MV-4-11 (cell line): ENCODE measurements at places on chromosomes 1 and 21.

DNA sequence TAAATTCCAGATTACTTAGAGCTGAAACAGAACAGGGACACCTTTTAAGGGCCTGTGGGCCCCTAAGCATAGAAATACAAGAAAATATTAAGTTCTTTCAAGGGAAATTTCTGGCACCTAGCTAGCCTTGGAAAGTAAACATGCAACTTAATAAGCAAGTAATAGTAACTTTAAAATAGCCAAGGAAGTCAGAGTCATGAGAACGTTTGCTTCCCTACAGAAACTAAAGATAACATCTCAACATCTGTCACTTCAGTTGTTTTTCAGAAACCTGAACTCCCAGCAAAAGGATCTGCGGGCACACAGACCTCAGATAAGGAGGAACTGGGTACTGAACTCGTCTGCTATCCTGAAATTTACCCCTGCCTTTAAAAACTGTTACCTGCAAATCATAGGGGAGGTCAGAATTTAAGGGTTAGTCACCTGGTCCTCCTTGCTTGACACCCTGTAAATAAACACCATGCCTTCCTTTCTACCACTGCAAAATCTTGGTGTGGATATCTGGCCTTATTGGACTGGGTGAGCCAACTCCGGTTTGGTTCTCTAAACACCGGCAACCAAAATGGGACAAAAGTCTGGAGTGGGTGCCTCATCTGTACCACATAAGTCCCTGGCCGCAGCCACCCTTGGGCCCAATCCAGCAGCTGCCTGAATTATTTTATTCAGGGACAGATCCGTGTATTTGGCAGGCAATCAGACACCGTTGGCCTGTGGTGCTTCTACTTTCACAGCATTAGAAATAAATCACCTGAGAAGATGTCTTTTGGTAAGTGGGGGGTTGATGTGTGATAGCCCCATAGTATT is 27.9 kb downstream of the NRDC start:
- peak; percentile 85 for DNase-seq

DNA sequence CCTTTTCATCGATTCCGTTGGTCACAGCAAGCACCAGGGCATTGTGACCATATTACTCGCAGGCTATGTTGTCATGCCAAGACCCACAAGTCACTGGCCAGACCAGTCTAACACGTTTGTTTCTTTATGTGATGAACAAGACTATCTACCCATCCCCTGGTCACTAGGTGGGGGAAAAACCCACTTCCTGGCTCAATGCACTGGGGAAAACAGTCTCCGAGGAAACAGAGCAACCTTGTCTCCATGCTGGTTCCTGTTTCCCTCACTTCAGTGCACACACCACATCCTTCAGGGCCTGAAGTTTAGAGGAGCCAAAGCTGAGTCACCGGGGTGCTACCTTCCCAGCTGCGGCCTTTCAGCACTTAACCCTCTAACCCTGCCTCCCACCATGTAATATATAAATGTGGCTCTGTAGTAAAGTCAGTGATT is 20.9 kb downstream of the ERICH3 start:
- no peak for DNase-seq

- DNase-seq = no peak
Measured at GRCh38 chr1:24289937-24290595, 29.1 kb upstream of the GRHL3 start.

GRCh38 chr1:163071405-163072255 is 2.5 kb downstream of the RGS4 start:
- no peak for DNase-seq

GRCh38 chr1:218518216-218518740 is 173.1 kb downstream of the TGFB2 start:
- no peak for DNase-seq

GRCh38 chr1:30816211-30817076 is 58.9 kb upstream of the LAPTM5 start:
- DNase-seq = peak; percentile 88

GRCh38 chr21:25903607-25904006 is 168.8 kb downstream of the GABPA start:
- peak; percentile 98 for DNase-seq

DNA sequence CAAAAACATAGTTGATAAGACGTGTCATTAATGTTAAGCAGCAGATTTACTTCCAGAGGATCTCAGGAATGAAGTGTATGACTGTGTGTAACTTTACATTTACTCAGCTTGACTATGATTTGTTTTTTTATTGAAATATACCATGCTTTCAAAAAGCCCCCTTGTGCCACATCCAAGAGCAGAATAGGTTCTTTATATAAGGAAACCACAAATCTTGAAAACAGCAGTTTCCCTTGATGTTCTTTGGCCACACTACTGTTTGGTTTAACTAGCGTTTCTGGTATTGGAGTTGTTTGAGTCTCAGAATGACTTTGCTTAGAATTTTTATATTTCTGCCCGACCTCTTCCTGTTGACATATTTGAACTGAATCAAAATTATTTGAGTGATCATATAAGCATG is 25.0 kb downstream of the LRRC8C start:
- DNase-seq = no peak

- no peak for DNase-seq
Measured at GRCh38 chr1:46041551-46041950, 90.9 kb downstream of the PIK3R3 start.

- no peak for DNase-seq
Measured at GRCh38 chr1:148372731-148373130, 110.4 kb downstream of the PPIAL4G start.

DNA sequence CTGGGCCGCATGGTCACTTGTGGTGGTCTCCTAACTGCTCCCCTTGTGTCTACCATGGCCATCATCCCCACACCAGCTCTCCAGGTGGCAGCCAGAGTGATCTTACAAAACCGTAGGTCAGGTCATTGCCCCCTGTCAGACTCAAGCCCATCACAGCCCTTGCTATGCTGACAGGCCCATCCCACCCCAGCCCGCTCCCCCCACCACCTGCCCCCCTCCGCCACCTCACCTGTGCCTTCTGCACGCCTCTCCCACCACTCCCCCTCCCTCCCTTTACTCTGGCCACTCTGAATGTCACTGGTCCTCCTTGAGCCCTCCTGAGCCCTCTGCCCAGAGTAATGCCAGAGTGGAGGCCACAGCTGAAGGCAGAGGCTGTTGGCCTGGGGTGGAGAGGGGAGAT is 28.5 kb downstream of the TEX35 start:
- DNase-seq = no peak

DNA sequence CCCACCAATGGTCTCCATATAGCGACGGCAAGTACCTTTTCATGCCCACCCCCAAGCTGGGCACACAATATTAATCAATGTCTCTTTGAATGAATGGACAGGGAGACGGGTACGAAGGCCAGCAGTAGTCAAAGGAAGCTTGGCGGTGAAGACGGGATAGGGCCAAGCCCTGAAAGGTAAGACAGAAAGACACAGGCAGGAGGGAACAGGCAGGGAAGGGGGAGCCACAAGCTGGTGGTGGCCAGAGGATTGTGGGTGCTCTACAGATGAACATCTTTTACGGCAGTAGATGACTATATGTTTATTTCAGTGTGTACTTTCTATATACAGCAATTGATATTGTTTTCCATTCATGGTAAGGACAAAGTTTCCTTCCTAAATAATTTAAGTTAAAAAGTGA is 16.3 kb downstream of the CAPZB start:
- no peak for DNase-seq

GRCh38 chr1:22484706-22485345 is 33.2 kb downstream of the ZBTB40 start:
- DNase-seq = peak; percentile 64

DNA sequence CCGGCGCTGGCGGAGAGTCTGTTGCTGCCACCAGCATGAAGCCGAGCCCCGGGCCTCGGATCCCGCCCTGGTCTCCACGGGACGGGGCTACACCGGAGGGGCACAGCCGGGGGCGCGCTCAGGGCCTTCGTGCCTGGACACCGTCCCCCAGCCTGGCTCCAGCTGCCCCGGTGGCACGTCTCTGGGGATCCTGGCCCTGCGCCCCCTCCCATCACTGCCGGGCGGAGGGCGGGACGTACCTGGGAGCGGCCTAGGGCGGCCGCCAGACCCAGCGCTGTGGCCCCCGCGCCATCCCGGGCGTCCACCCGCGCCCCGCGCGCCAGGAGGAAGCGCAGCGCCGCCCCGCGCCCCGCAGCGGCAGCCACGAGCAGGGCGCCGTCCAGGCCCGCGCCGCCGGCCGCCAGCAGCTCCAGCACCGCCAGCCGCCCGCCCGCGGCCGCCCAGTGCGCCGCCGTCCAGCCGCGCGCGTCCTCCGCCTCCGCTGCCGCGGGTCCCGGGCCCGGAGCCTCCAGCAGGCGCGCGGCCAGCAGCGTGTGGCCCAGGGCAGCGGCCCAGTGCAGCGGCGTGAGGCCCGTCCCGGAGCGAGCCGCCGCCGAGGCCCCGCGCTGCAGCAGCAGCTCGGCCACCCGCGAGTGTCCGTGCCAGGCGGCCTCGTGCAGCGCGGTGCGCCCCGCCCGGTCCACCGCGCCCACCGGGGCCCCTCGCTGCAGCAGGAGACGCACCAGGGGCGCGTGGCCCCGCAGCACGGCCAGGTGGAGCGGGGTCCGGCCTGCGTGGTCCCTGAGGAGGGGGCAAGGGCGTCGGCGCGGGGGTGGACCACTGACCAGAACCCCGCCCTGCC is 1.0 kb downstream of the ANKRD65 start:
- no peak for DNase-seq

- DNase-seq = no peak
Measured at GRCh38 chr21:31873275-31873695, 465 bp downstream of the HUNK start.

DNA sequence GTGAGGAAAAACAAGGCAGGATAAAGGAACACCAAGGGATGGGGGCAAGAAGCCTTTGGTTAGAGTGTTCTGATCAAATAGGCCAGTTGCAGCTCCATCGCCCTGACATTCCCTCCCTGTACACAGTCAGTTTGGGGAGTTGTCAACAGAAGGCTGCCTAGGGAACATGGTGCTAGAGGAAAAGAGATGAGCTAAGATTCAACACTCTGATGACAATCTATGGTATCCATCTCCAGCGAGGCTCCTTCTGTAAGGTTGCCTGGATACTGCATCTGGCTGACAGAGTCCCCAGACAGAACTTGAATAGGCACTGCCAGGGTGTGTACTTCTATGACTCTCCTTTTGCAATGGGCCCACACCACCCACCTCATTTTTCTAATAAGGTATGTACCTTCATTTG is 11.2 kb upstream of the SLAMF9 start:
- DNase-seq = no peak

DNA sequence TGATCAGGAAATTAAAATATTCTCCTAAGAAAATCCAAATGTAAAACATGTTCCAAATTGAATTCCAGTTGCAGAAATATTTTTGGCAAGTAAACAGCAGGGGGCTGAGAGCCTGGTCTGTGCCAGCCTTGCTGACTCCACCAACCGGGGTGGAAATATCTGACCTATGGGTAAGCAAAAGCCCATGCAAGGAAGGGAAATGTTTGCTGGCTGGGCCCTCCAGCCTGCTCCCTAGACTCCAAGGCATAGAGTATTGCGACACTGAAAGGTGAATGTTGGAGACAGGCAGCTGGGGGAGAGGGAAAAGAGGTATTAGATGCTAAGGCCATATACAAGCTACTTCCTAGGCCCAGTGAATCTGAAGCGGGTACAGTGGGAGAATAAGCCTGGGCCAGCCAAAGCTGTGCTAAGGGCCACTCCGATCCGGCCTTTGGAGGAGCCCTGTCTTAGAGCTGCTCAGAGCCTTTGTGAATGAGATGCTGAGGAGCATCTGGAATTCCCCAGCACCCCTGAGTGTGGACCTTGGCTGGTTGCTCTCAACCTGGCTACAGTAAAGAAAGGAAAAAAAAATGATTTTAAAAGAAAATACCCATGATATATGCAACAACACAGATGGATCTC is 24.9 kb upstream of the ATP1B1 start:
- no peak for DNase-seq

GRCh38 chr1:147717051-147717705 is 43.2 kb downstream of the GJA5 start:
- no peak for DNase-seq
